ENCODE measurements at places on chromosomes 6 and 20.

- no peak for DNase-seq
Observed at GRCh38 chr20:35077341-35077740, 15.3 kb downstream of the TRPC4AP start.

DNA sequence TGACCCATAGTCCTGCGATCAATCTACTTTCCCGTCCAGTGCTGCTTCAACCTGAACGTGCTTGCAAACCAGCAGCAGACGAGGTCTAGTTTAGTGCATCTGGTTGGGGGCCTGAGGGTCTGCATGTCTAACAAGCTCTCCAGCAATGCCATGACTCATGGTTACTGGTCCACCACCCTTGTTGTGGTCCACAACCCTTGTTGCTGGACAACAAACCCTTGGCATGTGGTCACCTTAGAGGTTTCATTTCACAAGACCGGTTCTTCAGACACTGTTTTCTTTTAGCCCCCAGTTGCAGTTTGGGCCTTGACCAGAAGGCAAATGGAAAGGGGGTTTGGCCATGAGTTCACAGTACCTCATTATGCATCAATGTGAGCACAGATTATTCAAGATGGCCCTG is 424.8 kb downstream of the QKI start:
- DNase-seq: no peak

DNA sequence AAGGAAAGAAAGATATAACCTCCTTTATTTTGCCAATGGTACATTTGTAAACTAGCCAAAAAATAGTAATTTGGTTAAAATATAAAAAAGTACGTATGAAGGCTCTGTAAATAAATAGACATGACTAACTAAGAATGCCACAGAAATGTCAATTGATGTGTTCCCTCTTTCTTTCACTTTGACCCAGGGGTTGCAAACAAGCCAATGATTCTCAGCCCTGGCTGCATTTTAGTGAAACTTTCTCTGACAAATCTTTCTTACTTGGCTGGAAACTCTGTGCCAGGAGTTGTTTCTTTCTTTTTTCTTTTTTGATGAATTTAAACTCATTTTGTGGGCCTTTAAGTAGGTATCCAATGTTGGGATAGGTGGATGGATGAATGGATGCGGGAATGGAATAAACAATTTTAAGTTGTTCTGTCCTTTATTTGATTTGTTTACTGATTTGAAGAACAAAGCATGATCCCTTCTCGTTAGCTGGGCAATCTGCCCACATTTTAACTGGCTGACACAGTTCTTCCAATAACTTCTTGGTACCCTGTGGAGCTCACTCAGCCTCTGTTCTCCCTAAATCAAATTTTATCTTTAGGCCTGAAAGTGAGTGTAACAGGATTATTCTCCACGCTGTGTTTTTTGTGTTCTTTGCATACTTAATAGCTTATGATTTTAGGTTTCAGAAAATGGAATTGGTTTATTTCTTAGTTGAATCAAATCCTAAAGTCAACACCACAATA is 58.6 kb upstream of the GCLC start:
- DNase-seq: no peak

GRCh38 chr6:11525468-11526155 is 11.9 kb upstream of the TMEM170B start:
- no peak for DNase-seq

DNA sequence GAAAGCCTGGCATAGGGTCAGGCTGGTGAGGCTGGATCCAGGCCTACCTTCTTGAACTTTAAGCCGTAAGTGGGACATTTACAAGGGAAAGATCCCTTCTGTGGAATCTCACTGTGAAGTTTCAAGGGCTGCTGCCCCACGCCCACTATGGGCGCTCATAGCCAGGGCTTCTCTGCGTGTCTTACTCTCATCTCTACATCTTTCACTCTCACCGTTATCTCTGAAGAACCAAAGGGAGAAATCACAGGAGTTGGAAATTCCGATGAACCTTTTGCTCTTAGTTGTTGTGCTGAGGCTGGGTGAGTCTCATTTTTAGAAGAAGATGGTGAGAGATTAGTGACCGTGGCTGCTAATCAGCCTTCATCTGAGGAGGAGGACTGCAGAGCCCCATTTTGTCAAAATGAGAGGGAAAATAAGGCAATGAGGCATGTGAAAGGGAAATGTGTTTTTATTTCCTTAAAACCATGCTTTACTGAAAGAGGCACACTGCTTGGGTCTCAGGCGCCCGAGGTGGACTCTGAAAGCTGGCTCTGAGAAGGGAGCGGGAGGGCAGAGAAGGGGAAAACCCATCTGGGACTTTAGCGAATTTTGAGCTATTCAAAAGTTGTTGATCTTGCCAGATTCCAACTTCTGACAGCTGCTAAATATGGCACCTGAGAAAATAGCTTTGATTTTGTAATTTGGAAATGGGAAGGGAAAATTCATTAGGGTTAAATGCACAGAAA is 301.5 kb downstream of the CLIC5 start:
- no peak for DNase-seq

DNA sequence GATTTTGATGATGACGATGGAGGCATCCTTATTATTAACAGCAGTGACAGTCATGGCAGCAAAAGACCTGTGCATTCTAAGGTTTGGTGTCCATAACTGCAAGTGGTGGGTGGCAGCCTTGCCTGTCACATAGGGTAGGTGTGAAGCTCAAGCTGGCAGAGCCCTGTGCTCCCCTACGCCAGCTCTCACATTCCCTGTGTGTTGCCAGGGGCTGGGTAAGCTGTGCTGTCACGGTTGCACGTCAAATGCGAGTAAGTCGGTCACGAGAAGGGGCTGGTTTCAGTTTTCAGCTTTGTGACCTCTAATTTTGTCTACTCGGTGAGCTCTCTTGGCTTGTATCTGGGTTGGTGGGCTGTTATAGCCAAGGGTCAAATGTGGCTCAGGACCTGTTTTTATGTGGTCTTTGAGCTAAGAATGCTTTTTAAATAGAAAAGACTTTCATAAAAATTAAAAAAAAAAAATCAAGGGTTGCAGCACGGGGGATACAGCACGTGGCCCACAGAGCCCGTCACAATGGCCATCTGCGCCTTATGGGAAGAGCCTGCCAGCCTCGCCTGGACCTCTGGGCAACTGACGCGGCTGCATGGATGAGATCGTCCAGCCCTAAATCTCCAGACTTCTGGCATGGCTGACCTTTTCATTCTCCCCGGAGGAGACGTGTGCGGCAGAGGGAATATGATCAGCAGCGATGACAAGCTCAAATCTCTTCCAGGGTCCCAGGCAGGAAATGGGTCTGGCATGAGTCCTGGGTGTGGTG is 148.5 kb downstream of the PHACTR3 start:
- no peak for DNase-seq

DNA sequence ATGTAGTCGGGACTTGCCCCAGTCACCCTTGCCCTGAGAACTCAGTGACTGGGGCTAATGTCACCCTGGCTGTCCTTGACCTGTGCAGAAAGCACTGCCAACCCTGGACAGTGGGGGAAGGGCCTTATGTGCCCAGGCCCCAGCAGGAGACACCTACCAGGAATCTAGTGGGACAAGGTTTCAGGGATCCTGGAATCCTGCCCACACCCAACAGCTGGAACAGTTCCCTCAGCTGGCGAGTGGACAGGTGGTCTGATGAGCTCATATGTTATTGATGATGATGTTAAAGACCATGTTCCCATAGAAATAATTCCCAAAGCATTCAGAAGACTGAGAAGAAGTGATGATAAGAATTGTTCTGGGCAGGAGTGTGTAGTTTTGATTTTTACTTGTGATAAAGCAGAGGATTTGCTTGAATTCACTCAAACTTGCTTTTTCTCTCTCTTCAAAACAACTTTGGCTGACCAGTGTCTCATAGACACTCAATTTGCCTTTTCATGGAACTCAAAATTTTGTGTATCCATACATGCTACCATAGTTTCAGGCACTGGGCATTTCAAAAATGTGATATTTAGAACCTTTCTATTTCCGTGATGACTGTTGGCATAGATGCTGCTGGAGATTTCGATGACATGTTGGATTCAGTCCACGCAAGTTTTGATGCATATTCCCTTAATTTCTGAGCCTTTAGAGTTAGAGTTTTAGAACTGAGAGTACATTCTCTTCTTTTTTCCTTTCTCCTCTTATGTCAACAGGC is 79.3 kb downstream of the SLC22A3 start:
- DNase-seq: no peak

GRCh38 chr20:33653218-33653899 is 8.8 kb upstream of the C20orf144 start:
- DNase-seq: no peak

GRCh38 chr6:11317885-11318771 is 85.7 kb upstream of the NEDD9 start:
- DNase-seq: no peak

- DNase-seq: no peak
Observed at GRCh38 chr6:5453546-5453945, 192.2 kb downstream of the FARS2 start.

DNA sequence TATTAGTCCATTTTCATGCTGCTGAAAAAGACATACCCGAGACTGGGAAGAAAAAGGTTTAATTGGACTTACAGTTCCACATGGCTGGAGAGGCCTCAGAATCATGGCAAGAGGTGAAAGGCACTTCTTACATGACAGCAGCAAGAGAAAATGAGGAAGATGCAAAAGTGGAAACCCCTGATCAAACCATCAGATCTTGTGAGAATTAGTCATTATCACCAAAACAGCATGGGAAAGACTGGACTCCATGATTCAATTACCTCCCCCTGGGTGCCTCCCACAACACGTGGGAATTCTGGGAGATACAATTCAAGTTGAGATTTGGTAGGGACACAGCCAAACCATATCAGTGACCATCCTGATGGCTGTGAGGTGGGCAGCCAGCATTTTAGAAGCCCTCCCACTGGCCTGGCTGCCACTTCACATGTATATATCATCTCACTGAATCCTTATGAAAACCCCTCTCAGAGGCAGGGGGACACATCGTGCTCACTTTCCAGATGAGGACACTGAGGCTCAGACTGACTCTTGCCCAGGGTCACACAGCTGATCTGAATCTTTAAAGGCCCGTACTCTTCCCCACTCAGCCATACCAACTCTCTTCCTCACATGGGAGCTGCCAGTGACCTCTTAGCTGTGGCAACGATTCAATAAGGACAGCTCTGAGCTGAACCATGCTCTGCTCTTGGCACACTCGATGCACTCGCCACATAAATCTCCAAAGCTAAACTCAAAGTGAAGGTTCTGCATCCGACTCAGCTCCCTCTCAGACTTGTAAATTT is 25.7 kb downstream of the BMP7 start:
- DNase-seq: no peak

DNA sequence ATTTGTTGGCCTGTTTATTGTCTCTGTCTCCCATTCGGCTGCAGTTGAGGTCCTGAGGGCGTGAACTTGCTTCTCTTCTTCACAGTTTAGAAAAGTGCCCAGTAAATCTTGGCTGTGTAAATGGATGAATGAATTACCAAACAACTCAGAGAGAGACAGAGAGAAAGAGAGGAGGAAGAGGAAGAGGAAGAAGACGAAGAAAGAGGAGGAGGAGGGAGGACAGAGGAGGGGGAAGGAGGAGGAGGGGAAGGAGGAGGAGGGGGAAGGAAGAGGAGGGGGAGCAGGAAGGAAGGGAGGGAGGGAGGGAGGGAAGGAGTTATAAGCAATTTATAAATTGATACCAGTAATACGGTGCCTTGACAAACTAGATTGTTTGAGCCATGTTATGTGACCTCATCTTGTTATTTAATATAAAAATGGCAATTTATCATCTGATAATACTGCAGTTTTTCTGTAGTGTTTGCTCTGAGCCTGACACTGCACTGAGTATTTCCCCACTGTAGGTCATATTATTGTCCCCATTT is 18.7 kb downstream of the HCK start:
- DNase-seq: no peak

GRCh38 chr20:56793916-56794315 is 164.8 kb downstream of the TFAP2C start:
- no peak for DNase-seq

- DNase-seq: no peak
Observed at GRCh38 chr6:168304752-168305015, 14.9 kb downstream of the DACT2 start.

- DNase-seq: no peak
Observed at GRCh38 chr6:4786996-4787395, 10.8 kb downstream of the CDYL start.

- DNase-seq: no peak
Observed at GRCh38 chr6:154394571-154394970, 38.0 kb upstream of the IPCEF1 start.

- DNase-seq: no peak
Observed at GRCh38 chr6:21348504-21349195, 244.9 kb upstream of the SOX4 start.

GRCh38 chr6:35216851-35217811 is 3.4 kb downstream of the SCUBE3 start:
- no peak for DNase-seq

- no peak for DNase-seq
Observed at GRCh38 chr6:156437121-156437879, 339.9 kb upstream of the ARID1B start.

DNA sequence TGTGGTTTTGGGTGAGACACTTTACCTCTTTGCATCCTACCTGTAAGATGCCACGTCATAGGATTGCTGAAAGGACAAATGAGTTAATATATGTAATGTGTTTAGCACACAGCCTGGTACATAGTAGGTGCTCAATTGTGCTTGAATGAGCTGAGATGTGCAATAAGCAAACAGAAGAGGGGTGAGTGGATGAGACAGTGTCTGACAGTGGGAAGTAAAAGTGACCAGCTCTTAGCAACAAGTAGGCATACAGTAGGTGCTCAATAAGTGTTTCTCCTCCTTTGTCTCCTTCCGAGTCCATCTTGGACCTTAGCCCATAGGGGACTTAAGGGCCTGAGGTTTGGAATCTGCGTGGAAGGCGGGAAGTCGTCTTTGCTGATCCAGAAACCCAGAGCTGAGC is 104.7 kb downstream of the CEBPB start:
- no peak for DNase-seq

DNA sequence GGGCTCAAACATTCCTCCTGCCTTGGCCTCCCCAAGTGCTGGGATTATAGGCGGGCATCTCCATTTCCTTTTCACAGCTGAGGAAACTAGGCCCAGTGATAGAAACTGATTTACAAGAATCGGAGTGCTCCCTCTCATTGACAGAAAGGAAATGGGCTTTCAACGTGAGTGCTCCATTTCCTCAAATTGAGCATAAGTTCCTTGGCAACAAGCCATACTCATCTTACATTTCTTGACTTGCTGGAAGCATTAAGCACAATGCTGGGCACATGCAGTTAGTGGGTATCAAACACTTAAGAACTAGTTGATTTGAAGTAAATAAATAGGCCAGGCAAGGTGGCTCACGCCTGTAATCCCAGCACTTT is 54.7 kb downstream of the FGD2 start:
- no peak for DNase-seq

GRCh38 chr20:13723011-13723410 is 61.7 kb downstream of the ESF1 start:
- no peak for DNase-seq

GRCh38 chr6:168584249-168584648 is 143.3 kb downstream of the SMOC2 start:
- DNase-seq: no peak

All from NCI-H2081 treated with DMSO at 0.1 percent for 48 hours (cell line).